ENCODE measurements at places on chromosomes 3 and 15. TPM values are rescaled to one million over a fixed set of nuclear protein-coding genes. Genes with fewer than 3 reads are reported as not detected.

DNA sequence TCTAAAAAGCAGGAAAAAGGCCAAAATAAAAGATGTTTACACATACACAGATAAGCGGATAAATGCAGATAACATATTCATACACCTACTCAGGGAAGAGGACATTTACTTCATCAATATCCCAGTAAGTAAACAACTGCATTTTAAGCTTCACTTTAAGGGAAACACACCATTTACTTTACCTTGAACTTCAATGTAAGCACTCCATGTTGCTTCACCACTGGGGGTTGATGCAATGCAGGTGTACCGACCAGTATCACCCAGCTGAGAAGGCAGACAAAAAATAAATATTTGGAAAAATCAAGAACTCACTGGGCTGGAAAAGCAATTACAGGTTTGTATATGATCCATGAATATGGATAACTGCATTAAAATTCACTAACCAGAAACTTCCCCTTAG lies 1099.5 kb downstream of the ROBO1 start:
- DNase-seq: no peak

The CLDN18 gene
- 0.23 TPM for total RNA-seq

The OSBPL10 gene
- 3.2 TPM for total RNA-seq

The PLSCR5 gene
- not detected for total RNA-seq

DNA sequence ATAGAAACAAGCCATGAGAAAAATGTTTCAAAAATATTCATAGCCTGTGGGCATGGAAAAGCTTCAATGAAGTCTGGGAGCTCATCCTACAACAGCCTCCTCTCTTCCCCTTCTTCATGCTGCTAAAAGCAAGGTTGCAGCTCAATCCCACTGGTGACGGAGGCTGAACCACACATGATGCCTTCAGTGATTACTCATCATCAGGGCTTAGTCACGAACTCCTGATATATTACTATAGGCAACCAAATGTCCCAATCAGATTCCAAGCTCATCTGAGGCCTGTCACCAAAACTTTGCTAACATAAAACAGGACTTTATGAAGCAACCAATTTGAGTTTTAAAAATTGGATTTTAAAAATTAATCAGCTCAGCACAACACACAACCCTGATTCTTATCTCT lies 24.0 kb upstream of the SLC24A5 start:
- no peak for DNase-seq

DNA sequence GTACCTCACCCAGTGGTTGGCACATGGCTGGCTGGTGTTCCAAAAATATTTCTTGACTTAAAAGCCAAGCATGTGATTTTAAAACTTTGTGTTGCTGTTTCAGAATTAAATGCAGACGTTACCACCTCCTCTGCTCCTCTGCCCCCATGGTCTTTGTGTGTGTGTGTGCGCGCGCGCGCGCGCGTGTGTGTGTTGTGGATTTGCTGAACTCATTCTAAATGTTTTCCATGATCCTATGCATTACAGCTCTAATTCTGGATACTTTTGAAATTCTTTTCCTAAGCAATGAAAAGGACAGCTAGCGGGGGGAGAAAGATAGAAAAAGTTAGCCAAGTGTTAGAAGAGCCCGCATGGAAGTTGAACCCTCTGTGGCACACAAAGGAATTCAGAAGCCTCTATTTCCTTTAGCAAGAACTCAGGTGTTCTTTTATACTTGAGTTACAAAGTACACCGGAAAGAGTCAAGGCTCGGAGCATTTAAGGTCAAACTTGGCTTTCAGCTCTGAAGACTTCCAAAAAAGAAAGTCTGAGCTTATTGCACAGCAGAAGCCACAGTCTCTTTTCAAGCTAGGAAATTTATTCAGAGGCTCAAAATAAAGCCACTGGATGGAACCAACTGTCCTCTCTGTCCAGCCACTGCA lies 350.5 kb upstream of the TBL1XR1 start:
- no peak for DNase-seq

DNA sequence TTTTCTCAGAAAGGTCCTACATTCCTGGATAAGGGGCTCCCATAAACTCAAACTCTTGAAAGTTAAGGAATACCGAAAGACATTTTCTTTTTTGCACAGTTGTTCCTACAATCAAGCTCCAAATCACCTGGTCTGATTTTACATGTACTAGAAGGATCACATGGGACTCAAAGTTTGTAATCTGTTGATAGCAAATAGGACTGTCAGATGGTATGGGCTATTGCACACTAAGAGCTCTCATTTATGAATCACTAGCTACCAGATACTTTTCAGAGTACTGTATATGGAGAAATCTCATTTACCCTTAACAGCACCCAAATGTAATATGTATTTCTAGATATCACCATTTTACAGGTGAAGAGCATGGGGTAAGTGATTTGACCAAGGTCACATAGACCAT lies 49.5 kb upstream of the CMSS1 start:
- no peak for DNase-seq

DNA sequence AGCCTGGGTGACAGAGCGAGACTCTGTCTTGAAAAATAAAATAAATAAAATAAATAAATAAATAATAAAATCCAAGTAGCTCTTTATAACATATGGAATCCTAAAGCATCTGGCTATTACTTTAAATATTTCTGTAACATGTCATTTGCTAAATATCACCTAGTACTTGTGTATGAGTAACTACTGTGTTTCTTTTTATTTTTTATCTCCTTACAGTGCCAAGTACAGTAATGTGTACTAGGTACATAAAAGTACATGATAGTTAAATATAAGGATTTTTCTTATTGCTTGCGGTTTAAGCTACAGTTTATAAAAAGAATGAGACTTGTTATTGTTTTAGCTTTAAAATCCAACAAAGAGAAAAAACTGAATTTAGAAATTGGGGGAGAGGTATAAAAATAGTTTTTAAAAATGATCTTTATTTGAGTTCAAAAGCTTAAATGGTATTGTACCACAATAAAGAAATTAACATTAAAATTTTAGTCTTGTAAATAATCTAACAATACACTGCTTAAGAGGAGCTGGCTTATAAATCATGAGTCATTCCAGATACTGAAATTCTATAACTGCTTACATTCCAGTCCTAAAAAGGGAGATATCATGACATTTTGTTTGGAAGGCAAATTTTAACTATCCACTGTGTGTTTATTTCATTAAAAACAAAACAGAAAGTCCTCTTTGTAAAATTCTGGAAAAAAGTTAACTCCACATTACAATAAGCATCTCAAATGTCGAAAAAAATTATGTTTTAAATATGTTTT lies 73.1 kb downstream of the FGF7 start:
- DNase-seq: no peak

DNA sequence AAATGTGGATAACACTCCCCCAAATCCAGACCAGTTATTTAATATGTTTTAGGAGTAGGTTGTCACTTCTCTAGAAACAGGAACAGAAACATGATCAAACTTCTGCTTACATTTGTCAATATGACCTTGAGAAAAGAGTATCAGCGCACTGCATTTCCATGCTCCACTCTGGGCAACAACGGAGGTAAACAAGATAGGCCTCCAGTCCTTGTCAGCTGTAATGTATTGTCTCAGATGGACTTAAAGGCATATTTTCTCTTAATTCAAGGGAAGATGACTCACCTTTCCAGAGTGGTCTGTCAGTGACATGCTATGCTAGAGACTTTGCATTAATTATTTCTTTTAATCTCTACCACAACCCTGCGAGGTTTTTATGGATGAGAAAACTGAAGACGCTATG lies 51.6 kb upstream of the TCF12 start:
- DNase-seq: no peak

DNA sequence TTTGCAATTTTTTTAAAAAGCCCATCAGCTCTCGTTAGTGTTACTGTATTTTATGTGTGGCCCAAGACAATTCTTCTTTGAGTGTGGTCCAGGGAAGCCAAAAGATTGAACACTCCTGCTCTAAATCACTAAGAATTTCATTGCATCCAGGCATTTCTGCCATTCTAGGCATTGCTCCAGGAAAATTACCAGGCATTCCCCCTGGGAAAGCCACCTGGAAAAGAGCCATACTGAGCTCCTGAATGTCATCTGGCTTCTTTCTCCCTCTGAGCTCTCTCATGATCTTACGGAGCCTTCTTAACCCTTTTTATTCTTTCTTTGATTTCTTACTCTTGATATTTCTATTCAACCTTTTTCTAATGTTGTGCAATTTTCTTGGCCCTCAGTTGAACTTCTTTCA lies 202.2 kb downstream of the DOCK3 start:
- DNase-seq: no peak

- DNase-seq: no peak
These were observed 25.9 kb upstream of the RTP4 start for GRCh38 chr3:187342255-187342654.

DNA sequence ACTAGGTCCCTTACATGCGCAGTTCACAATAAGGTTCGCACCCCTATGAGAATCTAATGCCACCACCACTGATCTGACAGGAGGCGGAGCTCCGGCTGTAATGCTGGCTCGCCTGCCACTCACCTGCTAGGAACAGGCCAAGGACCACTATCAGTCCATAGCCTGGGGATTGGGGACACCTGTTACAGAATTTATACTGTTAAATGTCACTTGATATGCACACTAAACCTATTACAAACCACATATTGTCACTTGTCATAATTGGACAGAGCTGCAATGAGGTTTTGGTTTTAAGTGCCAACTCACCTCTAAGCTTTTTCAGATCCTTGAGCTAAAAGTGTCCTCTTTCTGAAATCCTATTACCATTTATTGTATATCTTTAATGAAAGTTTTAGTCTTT lies 507.9 kb upstream of the TPRG1 start:
- DNase-seq: no peak

DNA sequence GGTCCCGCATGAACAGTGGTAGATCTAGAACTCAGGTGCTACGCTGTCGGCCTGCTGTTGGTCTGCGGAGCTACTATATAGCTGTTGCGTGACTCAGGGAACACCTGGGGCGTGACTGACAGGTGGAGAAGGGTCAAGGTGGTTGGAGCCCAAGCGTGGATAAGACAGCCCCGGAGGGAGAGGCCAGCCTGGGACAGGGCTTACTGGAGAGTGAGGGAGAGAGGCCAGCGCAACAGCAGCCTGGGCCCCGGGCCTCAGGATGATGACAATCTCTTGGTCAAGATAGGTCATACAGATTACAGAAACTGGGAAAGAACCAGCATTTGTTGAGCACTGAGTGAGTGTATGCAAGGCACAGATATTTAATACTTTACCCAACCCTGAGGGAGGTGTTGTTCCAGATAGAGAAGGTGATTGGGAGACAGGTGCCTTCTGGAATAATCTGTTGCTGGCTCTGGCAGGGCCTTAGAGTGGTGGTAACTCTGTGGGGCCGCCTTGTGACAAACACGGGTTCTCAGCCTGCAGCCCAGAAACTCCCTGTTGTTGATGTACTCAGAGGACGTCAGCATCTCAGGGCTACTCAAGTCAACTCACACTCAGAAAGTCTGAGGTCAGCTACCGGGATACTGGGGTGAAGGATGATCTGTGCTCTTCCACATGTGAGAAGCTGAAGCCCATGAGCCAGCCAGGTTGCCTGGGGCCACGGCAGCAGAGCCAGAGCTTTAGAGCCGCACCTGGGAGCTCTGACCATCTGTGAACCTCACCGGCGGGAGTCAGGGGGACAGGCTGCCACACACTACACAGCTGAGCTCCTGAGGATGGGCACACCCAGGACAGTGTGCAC lies 265.4 kb upstream of the HES1 start:
- no peak for DNase-seq

DNA sequence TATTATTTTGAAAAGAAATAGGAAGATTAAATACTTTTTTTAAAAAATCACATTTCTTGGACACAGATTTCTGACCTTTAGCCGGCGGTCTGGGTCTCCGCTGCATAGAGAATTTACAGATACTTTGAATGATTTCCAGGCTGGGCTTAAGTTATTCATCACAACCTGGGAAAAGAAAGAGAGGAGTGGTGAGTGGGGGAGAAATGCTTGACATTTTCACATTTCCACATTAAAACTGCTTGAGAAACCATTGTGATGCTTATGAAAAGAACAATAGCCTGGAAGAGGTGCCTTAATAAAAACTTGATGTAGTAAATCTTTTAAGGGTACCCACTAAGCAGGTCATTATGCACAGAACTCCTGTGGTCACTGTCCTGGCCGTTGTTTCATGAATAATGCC lies 166.8 kb upstream of the MRPL3 start:
- DNase-seq: no peak

DNA sequence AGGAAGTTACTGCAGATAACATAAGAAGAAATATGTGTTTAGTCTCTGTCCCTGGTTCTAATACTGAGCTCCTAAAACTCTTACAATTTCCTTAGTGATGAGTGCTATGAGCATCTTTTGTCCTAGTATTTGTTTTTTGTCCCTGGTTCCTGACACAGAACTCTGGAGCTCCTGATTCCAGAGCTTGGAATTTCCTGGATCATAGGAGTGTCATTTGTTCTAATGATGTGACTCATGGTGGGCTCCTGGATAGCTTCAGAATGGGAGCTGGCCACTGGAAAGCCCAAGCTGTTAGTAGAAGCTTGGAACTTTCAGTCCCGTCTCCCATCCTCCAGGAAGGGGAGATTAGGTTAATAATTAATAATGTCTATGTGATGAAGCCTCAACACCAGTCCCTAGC lies 98.2 kb downstream of the CNTN6 start:
- no peak for DNase-seq

- DNase-seq: peak; percentile 73
These were observed 38.8 kb downstream of the EDC3 start for GRCh38 chr15:74656935-74657535.

DNA sequence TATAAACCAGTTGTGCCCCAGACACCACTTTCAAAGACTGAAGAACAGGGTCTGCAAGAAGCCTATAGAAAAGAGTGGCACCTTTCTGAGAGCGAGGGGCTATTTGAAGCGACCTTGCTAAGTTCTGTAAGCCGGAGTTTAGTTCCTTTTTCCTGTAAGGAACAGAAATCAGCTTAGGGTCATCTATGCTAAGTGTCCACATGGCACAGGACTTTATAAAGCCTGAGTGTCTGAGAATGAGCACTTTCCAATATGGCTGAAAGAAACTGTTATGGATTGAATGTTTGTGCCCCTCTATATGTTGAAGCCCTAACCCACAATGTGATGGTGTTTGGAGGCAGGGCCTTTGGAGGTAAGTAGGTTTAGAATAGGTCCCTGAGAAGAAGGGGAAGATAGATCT lies 4.0 kb upstream of the A4GNT start:
- no peak for DNase-seq

Measured in left lobe of liver (tissue), 2 donors.